ENCODE measurements at places on chromosomes 5 and 9.

GRCh38 chr9:22036866-22037626 is 27.9 kb upstream of the CDKN2B start:
- no peak for DNase-seq

- no peak for DNase-seq
Observed at GRCh38 chr5:142400415-142400814, 75.6 kb upstream of the SPRY4 start.

GRCh38 chr5:144194144-144194543 is 23.5 kb downstream of the KCTD16 start:
- DNase-seq: no peak

DNA sequence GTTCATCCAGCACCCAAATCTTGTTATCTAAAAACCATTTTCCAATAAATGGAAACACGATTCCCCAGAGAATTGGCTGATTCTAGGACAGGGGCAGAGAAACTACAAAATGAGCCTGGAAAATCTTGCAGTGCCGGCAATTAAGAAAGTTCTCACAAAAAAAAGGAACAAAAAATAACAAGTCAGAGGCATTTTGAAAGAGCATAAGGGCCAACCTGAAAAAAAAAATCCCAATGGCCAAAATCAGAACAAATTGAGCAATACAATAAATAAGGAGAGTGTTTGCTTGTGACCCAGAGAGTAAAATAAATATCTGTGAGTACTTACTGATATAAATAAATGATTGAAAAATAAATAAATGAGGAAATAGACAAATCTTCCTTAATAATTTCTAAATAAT is 55.1 kb upstream of the S1PR3 start:
- no peak for DNase-seq

DNA sequence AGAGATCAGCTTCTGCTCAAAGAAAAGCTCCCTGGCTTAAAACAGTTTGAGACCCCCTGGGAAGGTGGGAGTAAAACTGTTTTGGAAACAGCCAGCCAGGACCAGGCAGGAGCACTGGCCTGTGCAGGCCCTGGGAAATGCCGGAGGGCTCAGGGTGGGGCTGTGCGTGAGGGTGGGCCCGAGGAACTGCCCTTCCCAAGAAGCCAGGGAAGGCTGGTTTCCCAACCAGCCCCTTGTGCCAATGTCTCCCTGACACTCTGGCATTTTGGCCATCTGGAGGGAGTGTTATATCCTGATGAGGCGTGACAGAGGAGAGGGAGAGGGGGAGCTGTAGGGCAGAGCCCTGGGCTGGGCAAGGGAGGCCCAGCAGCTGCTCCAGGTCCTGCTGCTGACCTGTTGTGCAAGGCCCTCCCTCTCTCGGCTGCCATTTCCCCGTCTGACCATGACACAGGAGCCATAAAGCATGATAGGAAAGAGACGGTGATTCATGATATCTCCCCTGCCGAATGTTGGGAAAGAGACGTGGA is 16.1 kb downstream of the OLFML2A start:
- no peak for DNase-seq

- DNase-seq: no peak
Observed at GRCh38 chr5:72355706-72356299, 35.6 kb downstream of the PTCD2 start.

GRCh38 chr5:117218789-117219188 is 644.2 kb upstream of the SEMA6A start:
- no peak for DNase-seq

All from GM13976 (cell line).